Activated naive CD4-positive, alpha-beta T cell treated with anti-CD3 and anti-CD28 coated beads, Interleukin-2, amount 50 U/mL, for 72 hours (primary cell): ENCODE measurements at places on chromosomes 2 and 18. TPM values are rescaled to one million over a fixed set of nuclear protein-coding genes. Genes with fewer than 3 reads are reported as not detected.

Gene CROCC2
- not detected for total RNA-seq

Gene TYW5
- 8.3 TPM for total RNA-seq

Gene MYCN
- not detected for total RNA-seq

Gene POTEI
- total RNA-seq = not detected

Gene ZNF532
- total RNA-seq = 2.1 TPM

Gene CFC1B
- not detected for total RNA-seq

Gene CCDC74B
- 1.7 TPM for total RNA-seq

Gene SPATA3
- total RNA-seq = 2.9 TPM

Gene C1D
- total RNA-seq = 17.4 TPM

Gene EGR4
- total RNA-seq = 0.33 TPM

Gene DCDC2C
- total RNA-seq = not detected

Gene GPR148
- not detected for total RNA-seq

Gene FRZB
- not detected for total RNA-seq

Gene INHA
- total RNA-seq = not detected

Gene HS6ST1
- 2.9 TPM for total RNA-seq

Gene ZNF396
- total RNA-seq = 0.18 TPM

Gene CRYGC
- not detected for total RNA-seq

GRCh38 chr18:43931439-43931838 lies 654.1 kb upstream of the SYT4 start:
- DNase-seq = no peak

DNA sequence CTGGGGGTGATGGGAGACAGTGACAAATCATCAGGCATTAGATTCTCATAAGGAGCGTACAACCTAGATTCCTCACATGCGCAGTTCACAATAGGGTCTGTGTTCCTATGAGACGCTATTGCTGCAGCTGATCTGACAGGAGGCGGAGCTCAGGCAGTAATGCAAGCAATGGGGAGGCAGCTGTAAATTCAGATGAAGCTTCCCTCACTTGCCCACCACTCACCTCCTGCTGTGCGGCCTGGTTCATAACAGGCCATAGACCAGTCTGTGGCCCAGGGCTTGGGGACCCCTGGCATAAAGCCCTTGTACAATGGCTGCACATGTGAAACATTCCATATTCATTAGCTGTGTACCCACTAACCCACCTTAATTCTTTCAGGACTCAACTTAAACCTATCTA lies 18.0 kb downstream of the NMUR1 start:
- no peak for DNase-seq

DNA sequence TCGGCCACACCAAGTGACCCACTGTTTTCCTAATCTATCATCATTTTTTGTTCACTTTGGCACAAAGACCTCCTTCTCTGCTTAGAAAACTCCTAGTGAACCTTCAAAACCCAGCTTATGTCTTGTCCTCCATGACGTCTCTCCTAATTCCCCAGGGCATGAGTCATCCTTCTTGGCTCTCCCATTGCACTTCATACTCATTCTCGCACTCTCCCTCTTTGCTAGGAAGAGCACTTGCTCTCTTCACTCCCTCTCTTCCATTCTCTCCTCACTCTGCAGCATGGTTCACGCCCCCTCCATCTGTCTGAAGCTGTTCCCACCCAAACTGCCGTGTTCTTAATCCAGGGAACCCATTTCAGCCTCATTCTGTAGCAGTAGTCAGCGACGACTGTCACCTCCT lies 103.9 kb downstream of the MRO start:
- no peak for DNase-seq

GRCh38 chr2:119119999-119120756 lies 38.4 kb downstream of the C1QL2 start:
- no peak for DNase-seq

GRCh38 chr2:127175751-127176354 lies 44.2 kb downstream of the CYP27C1 start:
- no peak for DNase-seq

DNA sequence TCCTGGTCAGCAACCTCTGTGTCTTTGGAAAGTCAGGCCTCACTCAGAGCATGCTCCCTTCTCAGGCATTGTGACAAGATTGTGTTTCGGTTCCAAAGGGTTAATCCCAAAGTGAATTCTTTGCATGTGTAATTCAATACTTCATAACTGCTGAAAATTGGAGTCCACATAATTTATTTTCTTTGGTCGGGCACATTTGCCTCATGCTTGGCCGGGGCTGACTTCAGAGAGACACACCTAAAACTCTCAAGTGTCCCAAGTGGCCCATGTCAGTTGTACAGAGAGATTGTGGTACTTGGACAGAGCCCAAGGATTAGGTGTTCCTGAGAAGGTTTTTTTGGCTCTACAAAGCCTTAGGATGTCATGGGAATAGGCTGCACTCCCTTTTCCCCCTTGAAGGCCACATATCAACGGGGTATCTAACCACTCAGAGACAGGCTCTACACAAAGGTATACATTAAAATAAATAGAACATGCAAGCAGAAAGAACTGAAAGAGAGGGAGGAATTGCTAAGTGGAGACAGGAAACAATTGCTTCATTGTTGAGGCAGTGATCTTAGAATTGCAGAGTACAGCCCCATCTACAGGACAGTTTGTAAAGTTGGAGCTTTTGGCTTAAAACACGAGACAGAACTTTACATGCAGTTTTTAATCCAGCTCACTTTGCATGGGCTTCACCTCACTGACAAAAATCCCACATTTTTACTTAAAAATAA lies 1232.3 kb upstream of the ZEB2 start:
- DNase-seq = no peak

DNA sequence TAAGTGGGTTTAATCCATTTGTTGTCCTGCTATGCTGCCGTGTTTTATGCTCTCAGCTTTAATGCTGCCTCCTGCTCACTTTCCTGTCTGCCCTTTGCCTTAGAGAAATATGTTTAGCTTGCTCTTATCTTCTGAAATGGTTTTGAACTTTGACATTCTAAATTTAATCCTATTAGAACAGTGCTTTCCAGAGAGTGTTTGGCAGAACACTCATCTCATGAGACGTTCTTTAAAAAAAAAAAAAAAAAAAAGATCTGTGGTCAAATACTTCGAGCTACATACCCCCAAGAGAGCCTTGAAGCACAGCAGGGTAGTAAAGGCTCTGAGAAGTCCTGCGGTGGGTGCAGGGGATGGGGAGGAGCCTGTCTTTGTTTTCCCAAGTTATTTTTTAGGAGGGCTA lies 161.3 kb downstream of the SPP2 start:
- DNase-seq = no peak

GRCh38 chr2:73290049-73290839 lies 3.1 kb downstream of the EGR4 start:
- no peak for DNase-seq

DNA sequence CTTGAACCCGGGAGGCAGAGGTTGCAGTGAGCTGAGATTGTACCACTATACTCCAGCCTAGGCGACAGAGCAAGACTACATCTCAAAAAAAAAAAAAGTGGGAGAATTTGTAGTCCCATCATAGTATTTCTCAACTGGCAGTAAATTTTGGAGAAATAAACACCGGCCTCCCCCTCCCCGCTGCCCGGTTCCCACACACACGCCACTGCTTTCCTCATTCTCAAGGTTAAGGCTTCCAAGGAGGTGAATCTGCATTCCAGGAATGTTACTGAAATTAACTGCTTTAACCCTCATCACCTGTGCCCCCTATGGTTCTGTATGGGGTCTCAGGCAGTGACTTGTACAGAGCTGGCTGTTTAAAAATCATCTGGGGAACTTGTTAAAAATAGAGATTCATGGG lies 49.9 kb downstream of the MRPL35 start:
- no peak for DNase-seq

DNA sequence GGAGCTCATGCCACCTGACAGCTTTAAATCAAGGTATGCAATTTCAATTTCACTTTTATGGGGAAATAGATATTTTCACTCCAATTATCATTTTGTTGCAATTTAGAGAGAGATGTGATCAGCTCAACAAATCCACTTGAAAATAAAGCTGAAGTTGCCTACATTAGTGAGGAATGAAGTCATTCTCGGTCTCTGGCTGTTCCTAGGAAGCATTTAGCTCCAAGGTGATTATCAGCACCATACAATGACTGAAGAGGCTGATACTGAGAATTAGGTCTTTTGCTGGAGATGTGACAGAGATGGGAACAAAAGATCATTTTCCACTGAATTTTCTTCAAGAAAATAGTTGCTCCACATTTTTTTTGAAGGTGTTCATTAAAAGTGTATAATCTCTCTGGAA lies 1303.7 kb downstream of the DPP10 start:
- DNase-seq = no peak

GRCh38 chr2:239874636-239875356 lies 150.3 kb downstream of the NDUFA10 start:
- no peak for DNase-seq

- DNase-seq = no peak
Measured at GRCh38 chr2:6792883-6793282, 72.8 kb downstream of the CMPK2 start.

GRCh38 chr2:7829241-7829640 lies 852.6 kb upstream of the ID2 start:
- DNase-seq = no peak

GRCh38 chr18:46104128-46104911 lies at the start of gene HAUS1:
TSS of gene HAUS1 (plus strand) at chr18:46104385. CDS start at chr18:46104412, 27 bp downstream.
- DNase-seq = peak; percentile 76

GRCh38 chr2:119264781-119265692 lies 41.4 kb downstream of the STEAP3 start:
- DNase-seq = no peak

GRCh38 chr2:171491292-171491691 lies 31.0 kb upstream of the CYBRD1 start:
- no peak for DNase-seq

GRCh38 chr18:36534154-36534688 lies 236.7 kb downstream of the FHOD3 start:
- no peak for DNase-seq

DNA sequence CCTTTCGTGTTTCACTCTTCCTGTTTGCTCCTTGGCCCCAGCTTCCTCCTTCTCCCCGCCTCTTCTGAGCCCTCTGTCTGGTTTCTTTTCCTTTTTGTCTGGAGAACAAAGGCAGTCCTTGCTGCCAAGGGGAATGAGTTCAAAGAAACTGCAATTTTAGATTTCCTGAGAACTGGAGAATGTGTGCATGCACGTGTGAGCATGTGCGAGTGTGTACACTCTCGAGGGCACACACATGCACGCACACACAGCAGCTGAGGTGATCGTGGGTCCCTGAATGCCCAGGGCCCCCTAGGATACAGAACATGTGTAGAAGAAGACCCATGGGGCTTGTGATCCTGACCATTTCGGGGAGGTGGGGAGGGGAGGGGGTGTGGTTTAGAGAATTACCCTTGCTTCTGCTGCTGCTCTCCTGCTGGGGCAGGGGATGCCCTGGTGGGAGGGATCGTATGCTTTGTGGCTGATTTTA lies 151.8 kb downstream of the DYSF start:
- no peak for DNase-seq

- DNase-seq = no peak
Measured at GRCh38 chr2:60555783-60556139, 2.3 kb upstream of the BCL11A start.

DNA sequence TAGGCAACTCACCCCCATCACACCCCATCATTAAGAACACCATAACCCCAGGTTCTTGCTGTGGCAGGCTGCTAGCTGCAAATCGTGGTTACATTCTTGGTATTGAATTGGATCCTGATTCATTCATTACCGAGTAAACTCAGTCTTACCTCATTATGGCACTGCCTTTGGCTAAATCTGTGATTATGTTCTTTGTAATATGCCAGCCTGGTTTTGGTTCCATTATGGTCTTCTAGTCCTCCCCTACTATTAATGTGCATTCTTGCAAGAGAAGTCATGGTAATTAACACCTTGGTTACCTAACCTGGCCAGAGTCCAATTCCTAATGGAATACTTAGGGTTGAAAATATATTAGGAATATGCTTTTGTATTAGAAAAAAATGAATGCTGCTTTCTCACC lies 258.9 kb upstream of the APCDD1 start:
- no peak for DNase-seq

DNA sequence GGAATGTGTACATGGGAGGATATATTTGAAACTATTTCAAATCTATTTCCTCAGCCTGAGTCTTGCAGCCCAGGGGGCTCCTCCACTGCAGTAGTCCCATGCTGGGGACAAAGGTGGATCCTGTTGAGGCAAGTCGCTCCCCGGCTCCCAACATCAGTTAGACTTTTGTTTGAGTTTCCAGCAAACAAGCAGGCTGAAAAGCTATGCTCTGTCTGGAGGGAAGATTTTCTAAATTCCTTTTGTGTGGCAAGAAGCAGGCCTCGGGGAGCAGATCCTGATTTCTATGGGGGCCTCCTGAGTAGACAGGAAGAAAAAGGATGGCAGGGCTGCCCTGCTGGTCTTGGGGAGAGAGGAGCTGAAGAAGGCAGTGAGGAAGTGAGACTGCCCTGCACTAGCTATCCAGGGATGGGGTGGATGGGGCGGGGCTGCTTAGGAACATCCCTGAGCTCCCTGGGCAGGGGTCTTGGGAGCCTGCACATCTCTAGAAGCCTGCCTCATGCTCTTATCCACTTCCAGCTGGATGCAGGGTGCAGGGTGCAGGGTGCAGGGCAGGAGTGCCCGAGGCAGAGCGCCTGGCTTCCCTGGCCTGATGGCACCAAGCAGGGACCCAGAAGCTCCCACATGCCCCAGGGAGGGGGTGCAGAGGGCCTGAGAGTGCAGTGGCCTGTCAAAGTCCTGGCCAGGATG lies 6.0 kb upstream of the CIB4 start:
- no peak for DNase-seq

DNA sequence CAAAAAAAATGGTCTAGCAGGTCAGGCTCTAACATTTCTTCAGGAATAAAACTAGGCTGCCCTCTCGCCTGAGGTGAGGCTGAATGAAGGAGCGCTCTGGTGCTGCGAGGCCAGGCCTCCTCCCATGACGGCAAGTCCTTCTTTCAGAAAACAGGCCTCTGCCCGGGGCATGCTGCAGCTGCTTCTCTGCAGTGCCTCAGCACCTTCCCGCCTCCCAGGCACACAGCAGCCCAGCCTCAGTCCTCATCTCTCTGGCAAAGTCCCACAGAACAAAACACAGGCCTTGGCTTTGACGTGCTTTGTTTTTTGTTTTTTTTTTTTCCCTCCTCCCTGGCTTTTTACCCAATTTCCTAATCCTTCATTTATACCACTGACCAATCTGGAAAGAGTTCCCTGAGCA lies 74.8 kb downstream of the BCL11A start:
- no peak for DNase-seq

DNA sequence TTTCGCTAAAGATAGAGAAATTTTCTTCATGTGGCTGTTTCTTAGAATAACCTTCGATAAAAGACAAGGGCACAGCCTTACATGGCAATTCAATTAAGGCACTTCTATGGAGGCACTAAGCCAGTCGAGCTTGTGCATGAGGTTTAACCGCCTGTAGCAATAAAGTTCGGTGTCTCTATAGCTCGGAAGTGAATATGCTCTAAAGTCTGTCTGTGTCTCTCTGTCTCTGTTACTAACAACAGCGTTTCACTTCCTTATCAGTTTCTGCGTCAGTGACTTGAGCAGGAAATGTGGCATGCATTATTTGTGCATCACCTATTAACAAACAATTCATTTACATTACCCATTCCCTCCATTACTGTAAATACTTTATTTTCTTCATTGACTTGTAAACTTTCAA lies 365.1 kb upstream of the NETO1 start:
- DNase-seq = no peak

DNA sequence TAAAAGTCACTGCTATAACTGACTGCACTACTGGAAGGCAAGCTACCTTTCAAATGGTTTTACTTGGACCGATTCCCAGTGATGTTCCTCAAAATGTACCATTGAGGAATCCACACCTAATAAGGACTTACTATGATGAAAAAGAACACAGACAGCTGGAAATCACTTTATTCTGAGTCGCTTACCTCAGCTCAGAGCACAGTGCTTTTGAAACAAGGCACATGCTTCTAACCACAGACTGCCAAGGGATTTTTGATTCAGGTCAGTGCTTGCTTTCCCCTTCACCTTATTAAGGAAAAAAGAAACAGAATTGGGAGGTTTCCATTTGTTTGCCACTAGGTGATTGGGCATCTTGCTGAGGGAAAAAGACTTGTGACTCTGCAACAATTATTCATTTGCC lies 707.5 kb upstream of the FSHR start:
- DNase-seq = no peak
